ENCODE measurements at places on chromosomes 12 and 14.

GRCh38 chr14:61460718-61461611 is 139.6 kb downstream of the PRKCH start:
- DNase-seq, result no peak

GRCh38 chr14:100306998-100307765 is 938 bp upstream of the SLC25A29 start:
- no peak for DNase-seq

DNA sequence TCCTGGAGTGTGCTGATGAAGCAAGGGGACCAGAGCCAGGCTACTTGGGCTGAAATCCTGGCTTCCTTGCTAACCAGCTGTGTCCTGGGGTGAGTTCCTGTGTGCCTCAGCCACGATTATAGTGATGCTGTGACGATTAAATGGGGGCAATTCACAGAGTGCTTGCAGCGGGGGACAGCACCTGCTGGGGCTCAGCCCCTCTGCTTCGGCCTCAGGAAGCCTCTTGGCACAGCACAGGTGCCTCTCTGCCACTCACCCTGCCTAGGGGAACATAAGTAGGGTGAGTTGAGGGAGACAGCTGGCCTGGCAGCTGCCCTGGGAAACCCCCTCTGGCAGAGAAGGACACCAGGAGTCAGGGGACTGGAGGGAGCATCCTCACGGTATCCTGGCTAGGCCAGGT is 9.4 kb downstream of the KRT80 start:
- no peak for DNase-seq

DNA sequence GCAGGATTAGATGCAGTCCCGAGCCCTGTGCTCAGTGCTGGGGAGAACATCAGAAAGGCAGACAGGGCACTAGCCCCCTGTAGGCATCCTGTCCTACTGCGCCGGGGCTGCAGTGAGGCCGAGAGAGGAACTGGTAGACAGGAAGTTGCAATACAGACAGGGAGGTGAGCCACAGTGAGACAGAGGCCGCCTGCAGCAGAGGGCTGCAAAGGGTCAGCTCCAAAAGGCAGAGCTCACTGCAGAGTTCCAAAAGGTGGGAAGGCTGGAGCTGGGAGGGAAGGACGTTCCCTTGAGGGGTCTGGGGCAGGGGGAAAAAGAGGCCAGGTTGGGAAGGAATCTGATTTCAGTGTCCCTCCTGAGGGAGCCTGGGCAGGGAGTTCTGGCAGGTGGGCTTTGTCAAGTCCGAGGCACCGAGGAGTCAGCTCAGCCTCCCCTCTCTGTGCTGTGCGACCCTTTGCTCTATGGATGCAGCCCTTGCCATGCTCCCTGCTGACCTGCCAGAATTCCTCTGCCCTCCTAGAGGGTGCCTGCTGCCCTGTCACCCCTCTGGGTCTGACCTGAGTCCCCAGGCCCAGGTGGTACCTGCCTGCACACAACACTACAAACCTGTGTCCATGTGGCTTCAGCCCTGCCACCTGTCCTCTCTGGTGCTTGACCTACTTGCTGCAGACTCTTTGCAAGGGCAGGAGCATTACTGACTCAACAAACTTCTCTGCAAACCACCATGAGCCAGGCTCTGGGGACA is 63.5 kb downstream of the PRMT8 start:
- DNase-seq, result no peak

DNA sequence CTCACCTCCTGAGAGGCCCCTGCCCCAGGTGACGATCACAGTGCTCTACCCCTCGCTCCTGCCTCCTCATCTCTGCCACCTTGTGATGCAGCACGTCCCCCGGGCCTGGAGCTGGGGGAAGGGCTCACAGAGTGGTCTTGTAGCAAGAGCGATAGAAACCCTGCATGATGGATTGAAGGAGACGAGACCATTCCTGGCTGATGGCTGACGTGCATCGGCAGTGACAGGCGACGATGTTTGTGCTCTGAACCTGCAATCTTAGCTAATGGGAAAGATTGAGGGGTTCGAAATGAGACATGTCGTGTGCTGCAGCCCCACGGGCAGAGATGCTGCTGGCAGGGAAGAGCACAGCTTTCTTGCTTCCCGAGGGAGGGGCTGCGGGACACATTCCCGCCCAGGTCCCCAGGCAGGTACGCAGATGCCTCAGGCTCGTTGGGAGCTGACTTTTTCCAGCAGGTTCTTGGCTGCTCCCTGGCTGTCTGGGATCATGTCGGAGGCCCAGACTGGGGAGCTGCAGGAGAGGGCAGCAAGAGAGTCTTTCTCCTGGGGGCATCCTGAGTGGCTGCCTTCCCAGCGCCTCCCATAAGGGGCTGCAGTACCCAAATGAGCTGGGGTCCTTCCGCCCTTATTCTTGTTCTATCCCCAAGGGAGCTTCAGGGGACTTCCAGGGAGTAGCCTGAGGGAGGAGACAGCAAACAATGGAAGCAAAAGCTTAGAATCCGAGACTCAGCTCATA is 38.7 kb upstream of the GPATCH2L start:
- DNase-seq, result peak; percentile 9

DNA sequence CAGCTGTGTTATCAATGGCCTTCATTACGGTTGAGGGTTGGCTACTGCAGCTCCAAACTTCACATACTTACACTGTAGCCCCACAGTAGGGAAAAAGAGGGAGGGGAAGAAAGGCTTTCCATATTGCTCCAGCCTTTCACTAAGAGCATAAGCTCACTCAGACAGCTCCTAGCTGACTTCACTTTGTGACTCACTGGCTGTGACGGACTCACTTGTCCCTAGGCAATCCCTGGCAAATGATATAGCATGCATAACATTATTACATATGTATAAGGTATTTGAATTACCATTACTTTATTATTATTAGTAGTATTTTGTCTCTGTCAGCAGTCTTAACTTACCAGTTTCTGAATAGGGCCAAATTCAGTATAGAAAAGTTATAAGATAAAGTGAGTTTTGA is 350.7 kb downstream of the RMST start:
- DNase-seq, result no peak

Measured in neuronal stem cell (in vitro differentiated cells).